CD14-positive monocyte (primary cell): ENCODE measurements at places on chromosomes 16 and 17. TPM values are rescaled to one million over a fixed set of nuclear protein-coding genes. Genes with fewer than 3 reads are reported as not detected.
A peak's percentile ranks its signal among the peaks of the same experiment; 100 is the strongest.

Gene RBFOX1
- polyA plus RNA-seq = not detected in 2 replicates

DNA sequence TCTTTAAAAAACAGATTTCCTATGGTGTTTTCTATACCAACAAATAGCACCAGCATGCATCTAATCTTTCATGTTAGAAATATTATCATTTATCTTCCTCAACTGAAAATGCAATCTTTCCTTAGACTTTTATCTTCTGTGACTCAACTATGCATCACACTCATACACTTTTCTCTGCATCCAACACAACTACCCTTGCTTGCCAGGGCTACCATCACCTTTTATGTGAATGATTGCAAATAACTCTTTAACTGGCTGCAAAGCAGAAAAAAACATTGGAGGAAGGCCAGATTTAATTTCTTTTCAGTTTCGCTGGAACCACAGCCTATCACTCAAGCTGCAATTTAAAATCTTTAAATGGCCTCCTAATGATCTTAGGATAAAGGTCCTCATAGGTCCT, 212.9 kb downstream of the CDH8 start:
- no peak for DNase-seq

DNA sequence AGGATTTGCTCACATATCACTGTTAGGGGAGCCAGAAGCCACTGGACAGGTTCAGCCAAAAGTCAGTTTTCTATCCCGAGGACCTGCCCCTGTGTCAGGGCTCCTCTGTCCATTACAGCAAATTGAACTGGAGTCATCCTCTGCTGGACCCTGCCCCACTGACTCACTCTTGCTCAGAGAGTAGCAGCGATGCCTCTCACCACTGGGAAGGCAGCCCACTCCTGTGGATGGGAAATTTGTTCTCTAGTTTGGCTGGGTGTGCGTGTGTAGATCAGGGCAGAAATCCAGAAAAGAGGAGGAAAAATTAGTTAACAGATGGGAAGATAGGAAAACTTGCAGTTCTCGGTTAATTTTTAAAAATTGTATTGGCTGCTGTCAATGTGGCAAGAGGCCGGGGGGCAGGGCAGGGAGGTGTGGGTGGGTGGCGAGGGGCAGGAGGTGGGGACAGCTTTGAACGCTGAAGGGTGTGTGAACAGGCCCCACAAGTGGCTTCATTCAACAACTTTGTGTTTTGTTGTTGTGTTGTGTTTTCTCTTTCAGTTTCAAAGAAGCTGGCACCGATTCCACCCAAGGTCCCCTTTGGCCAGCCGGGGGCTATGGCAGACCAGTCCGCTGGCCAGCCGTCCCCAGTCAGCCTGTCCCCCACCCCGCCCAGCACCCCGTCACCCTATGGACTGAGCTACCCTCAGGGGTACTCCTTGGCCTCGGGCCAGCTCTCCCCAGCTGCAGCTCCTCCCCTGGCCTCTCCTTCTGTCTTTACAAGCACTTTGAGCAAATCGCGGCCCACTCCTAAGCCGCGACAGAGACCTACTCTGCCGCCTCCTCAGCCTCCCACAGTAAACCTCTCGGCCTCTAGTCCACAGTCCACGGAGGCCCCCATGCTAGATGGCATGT, 33.6 kb downstream of the ELAC2 start:
- DNase-seq = no peak

Gene UTS2R
- polyA plus RNA-seq = not detected in 2 replicates

GRCh38 chr16:74773446-74774222, 986 bp downstream of the FA2H start:
- no peak for DNase-seq

GRCh38 chr17:75498726-75499213, 16.6 kb downstream of the CASKIN2 start:
- no peak for DNase-seq

DNA sequence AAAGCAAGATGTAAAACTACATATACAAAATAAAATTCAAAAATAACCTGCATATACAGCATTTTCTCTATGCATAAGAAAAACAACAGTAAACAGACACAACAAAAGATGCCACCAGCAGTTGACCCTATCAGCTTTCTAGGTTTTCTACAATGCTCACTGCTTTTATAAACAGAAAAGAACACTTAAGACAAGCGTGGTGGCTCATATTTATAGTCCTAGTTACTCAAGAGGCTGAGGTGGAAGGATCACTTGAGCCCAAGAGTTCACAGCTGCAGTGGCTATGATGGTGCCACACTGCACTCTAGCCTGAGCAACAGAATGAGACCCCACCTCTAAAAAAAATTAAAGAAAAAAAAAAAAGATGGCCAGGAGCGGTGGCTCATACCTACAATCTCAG, 46.5 kb upstream of the ATP2A3 start:
- no peak for DNase-seq

Gene OTOP3
- polyA plus RNA-seq = not detected

Gene MEIOC
- 0.09 TPM for polyA plus RNA-seq

DNA sequence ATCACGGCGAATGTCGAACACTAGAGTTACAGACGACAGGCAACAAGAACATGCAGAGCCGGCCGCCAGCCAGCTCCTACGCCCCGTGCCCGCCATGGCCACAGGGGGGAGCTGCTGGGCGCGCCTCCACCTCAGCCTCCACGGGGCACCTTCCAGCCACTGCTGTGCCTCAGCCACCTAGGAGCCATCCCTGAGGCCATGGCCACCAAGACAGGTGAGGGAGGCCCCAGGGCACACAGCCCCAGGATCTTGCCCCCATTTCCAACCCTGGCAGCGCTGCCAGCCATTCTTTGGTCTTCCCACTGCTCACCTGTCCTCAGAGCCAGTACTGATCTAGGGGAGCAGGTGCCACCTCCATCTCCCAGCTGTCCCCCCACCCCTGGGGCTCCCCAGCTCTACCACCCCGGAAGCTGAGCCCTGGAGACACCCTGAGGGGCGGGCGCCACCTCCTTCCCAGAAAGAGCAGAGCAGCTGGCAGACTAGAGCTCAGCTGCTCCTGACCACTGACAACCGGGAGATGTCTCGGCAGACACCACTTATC, 11.8 kb downstream of the GNPTG start:
- peak; percentile 51 for DNase-seq

GRCh38 chr17:1315891-1316403, 36.5 kb downstream of the TRARG1 start:
- no peak for DNase-seq

GRCh38 chr16:23206986-23207385, 24.4 kb downstream of the SCNN1G start:
- DNase-seq = no peak
